Renal cortex interstitium (tissue), 15 donors: ENCODE measurements at places on chromosomes 5 and 9.

GRCh38 chr5:166370928-166371690 is 1920.3 kb upstream of the WWC1 start:
- DNase-seq: no peak

DNA sequence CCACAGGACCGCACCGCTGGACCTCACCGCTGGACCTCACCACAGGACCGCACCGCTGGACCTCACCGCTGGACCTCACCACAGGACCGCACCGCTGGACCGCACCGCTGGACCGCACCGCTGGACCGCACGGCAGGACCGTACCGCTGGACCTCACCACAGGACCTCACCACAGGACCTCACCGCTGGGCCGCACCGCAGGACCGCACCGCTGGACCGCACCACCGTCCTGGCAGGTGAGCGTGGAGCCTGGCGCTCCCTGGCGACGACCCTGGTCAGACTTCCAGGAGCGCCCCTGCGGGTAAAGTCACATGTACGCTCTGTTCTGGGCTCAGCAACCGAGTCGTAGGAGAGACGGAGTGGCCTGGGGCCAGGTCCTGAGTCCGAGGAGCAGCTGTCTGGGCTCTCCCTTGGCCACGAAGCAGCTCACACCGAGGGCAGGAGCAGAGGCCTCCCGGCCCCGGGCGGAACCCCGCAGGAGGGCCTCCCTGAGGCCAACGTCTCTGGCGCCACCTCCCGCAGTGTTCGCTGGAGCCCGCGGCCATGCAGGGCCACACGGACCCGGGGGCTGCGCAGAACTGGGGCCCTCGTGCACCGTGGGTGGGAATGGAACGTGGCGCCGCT is 30.5 kb downstream of the MRPL36 start:
- DNase-seq: no peak

GRCh38 chr5:166509085-166509484 is 1782.4 kb upstream of the WWC1 start:
- no peak for DNase-seq

GRCh38 chr5:32473072-32473471 is 28.5 kb upstream of the ZFR start:
- no peak for DNase-seq

- DNase-seq: no peak
Measured at GRCh38 chr5:165187815-165188214, 1682.4 kb downstream of the MAT2B start.

DNA sequence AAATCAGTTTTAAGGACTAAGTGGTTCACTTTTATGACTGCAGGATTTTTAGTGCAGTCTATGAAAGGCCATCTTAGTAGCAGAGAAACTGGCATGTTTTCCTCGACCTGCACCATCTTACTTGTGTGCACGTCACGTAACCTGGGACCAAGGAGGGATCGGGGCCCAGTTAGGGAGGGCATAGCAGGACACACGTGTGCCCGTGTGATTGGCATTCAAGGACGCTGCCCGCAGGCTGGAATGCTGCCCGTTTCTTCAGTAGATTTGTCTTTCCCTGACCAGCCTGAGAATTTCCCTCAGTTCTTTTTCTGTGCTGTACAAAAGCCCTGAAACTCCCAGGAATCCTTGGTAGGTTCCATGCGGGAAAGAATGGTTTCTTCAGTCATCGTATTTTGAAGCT is 196.3 kb downstream of the TRIO start:
- no peak for DNase-seq

DNA sequence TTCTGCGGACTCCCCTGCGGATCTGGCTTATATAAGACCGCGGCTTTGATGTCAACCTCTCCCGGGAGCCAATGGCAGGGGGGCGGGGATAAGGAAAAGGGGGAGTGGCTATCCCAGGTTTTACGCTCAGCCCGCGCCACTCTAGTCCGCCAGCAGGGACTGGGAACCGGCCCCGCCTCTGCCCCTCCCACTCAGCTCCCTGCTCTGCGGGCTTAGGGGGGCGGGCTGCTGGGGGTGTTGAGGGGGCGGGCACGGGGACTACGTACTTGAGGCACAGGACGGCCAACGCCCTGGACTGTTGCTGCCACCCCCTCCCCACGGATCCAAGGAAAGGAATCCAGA is at the start of gene HAND1:
HAND1 (minus strand) TSS at position 4 of the 342 bp plus-strand sequence. CDS start 219 bp downstream, outside the sequence.
- no peak for DNase-seq

- no peak for DNase-seq
Measured at GRCh38 chr9:126638571-126639132, 24.9 kb downstream of the LMX1B start.

- no peak for DNase-seq
Measured at GRCh38 chr5:169691471-169691870, 54.4 kb downstream of the DOCK2 start.

DNA sequence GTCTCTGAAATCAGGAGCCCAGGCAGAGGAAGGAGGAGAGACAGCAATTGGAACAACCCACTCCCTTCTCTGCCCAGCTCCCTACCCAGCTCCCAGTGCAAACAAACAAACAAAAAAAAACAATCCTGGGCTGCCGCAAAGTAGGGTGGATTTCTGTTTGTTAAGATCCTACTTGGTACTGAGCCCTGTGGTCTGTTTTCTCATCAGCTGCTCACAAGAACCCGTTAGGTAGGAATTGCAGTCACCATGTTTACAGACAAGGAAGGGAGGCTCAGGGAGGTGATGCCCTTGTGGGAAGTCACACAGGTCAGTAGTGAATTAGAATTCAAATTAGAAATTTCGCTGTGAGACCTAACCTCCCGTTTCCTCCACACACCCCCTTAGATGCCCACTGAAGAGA is 128.8 kb upstream of the RAD23B start:
- DNase-seq: no peak

- no peak for DNase-seq
Measured at GRCh38 chr9:129258823-129259301, 80.8 kb upstream of the IER5L start.

GRCh38 chr9:5834214-5834613 is 1.3 kb upstream of the ERMP1 start:
- DNase-seq: no peak

GRCh38 chr9:121646992-121647391 is 4.4 kb upstream of the DAB2IP start:
- no peak for DNase-seq

GRCh38 chr9:3136686-3137346 is 292.9 kb upstream of the PUM3 start:
- DNase-seq: no peak

DNA sequence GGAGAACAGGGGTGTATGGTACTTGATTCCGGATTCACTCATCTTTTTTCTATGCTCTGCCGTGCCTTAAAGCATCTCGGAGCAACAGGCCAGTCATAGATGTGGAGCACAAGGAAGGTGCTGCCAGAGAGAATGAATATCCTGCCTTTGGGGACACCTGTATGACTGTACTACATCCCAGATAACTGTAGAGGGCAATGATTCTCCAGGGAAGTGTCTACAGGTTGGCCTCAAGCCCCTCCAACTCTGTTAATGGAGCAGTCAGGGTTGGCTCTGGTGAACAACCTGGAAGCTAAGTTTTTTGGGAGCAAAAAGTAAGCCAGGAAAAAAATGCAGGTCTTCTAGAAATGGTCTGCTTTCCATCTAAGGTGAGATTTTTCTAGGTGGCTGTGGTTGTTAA is 71.0 kb downstream of the NREP start:
- no peak for DNase-seq

DNA sequence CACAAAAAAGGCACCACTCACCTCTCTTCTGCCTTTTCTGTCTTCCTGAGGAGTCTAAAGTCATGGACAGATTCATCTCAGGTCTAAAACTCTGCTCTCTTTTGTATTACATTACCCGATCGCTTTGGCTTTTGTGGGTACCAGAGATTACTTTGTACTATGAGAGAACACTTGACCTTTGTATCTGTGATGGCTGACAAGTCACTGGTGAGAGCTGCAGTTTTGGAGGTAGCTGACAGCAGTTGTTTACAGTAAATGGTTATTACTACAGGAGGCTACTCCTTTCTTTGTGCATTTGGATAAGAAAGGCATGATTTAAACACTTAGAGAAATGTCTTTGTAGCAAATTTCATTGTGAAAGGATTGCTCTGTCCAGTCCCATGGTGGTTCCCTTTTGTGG is 307.3 kb downstream of the FBXL17 start:
- no peak for DNase-seq

DNA sequence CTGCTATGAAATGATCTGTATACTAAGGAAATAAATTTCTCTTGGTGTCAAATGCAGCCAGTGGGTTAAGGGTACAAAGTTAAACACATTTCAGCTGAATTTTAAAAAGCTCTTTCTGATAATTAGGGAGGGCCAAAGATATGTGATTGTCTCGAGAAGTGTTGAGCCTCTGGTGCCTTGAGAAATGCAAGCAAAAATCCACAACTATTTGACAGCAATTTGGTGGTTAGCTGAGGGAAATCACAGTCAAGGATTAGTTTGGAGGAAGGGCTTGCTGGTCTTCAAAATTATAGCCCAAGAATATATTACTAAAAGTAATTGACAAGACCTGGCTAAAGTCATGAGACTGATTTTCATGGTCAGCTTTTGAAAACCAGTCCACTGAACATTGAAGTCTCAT is 255.7 kb upstream of the PPP1R2B start:
- DNase-seq: no peak

GRCh38 chr9:123660691-123661466 is 269.0 kb downstream of the DENND1A start:
- no peak for DNase-seq

GRCh38 chr9:15999422-16000339 is 446.8 kb downstream of the CCDC171 start:
- no peak for DNase-seq

DNA sequence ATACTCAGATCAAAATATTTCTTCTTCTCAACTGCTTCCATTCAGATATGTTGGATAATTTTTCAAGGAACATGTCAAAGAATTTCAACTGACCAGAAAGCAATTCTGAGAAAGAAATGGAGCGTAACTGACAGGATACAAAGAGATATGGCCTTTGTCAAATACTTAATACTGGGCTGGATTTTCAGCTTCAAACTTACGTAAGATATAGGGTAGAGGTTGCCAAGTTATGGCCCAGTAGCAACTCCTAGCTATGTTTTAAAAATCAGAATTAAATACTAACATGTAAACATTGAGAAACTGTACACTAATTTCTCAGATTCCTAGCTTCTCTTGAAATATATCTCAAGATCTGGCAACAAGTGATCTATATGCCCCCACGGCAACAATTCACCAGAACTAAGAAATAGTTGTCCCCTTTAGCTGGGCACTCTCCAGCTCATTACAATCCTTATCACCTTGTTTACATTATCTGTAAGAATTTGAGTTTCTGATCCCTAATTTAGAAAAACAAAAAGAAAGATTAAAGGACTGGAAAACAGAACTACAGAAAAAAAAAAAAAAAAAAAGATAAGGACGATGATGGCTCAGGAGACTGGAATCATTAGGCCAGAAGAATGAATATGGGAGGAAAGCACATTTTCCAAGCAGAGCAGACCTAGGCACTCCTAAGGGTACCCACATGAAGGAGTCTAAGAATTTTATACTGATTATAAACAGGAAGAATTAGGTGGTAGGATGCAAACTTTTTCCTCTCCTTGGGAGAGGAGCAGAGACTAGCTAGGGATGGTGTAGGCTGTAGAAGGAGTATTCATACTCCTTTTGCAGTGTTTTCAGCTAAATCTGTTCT is 23.0 kb downstream of the INIP start:
- DNase-seq: no peak

GRCh38 chr5:52564587-52564986 is 223.1 kb upstream of the ITGA1 start:
- no peak for DNase-seq

GRCh38 chr9:72025906-72026305 is 34.5 kb downstream of the C9orf57 start:
- DNase-seq: no peak

- no peak for DNase-seq
Measured at GRCh38 chr5:144191998-144192397, 21.3 kb downstream of the KCTD16 start.

GRCh38 chr9:613771-614347 is 227.6 kb upstream of the DMRT1 start:
- DNase-seq: peak; percentile 61
